ENCODE measurements at places on chromosomes 1 and 21.

DNA sequence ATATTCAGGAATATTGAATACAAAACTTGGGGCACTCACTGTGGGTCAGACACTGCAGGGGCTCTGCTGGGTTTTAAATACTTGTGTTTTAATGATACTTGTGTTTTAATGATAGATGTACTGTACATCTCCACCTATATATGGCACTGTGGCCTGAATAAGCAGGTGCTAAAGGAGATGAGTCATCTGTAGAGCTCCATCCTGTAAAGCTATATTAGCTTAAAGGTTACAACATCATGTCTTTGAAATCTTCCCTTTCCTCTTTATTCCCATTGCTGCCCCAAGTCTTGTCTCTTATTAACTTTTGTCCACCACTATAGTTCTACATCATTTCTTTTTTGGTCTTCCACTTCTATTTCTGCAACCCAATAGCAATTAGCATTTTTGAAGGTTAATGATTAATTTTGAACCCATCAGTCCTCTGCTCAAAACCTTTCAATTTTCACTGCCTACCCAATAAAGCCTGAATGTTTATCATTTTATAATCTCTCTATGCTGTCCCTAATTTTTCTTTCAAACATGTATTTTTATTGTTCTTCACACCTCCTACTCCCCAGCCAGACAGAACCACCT lies 113.3 kb upstream of the PTGFR start:
- no peak for DNase-seq

- no peak for DNase-seq
Measured at GRCh38 chr1:162033428-162033827, 9.8 kb upstream of the OLFML2B start.

GRCh38 chr1:197913495-197914276 lies 3.5 kb upstream of the LHX9 start:
- DNase-seq: no peak

- no peak for DNase-seq
Measured at GRCh38 chr1:67170751-67171573, 4.7 kb downstream of the IL23R start.

GRCh38 chr1:206713070-206713469 lies 28.4 kb downstream of the MAPKAPK2 start:
- DNase-seq: no peak

All from stimulated activated CD4-positive, alpha-beta T cell treated with anti-CD3 and anti-CD28 coated beads, Interleukin-12 subunit alpha, Interleukin-12 subunit beta, amount 100 ng/mL, for 48 hours (primary cell).